Stomach (tissue), 19 donors: ENCODE measurements at places on chromosomes 1 and 21.

DNA sequence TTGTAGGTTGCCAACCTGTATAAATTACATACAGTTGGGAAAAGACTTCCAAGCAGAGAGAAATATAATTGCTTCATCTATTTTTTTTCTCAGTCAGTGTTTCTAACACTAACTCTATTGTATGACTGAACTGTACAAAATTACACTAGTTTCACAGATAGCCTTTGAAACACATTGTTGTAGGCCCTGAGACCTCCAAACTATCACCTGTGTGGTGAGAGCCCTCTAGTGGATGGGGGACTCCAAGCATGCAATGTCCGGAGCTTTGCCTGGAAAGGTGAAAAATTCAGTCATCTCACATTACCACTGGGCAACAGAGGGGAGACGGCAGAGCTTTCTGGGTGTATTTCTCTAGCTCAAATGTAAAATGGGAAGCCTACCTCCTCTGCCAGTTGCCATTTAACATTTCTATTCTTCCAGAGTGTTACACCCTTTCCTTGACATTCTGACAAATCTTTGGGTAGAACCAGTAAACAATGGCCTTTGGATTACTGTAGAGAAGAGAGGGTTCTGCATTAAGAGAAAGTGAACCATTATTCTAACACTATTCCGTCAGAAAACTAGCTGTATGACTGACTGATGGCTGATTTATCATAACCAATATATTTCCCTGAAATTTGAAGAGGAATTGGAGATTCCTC, 212.2 kb downstream of the LYPLAL1 start:
- DNase-seq = peak; percentile 69

GRCh38 chr1:22457345-22457744, 5.7 kb downstream of the ZBTB40 start:
- DNase-seq = no peak

DNA sequence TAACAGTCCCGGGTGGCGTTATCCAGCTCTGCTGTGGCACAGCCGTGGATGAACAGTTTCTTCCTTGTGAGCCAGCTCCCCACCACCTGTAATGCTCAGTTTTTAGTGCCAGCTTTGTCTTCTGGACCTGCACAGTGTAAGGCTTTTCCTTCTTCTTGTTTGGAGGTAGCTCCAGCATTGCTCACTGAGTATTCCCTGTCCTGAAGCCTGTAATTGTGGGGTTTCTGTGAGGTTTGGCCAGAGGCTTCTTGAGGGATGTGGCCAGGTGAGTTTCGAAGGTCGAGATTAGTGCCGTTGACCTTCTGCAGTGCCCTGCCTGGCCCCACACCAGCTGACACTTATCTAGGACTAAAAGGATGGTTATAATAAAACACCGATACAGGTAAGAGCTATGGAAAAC, 75.0 kb downstream of the PBX1 start:
- DNase-seq = no peak

DNA sequence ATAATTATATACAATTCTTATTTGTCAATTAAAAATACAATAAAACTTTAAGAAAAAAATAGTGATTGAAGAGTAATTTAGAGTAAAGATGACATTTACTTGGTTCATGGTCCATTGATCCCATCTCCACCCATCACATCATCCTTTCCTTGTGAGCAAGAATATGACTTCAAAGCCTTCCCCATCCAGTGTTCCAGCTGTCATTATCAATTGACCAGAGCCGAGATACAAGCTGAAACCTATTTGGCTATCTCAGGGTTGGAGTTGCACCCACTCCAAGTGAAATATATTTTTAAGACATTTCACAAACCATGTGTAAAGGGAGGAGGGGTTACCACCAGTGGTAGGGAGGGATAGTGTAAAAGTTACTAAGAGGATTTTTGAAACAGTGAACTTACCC, 428.9 kb upstream of the C1orf87 start:
- no peak for DNase-seq

GRCh38 chr1:40919475-40920011, 57.4 kb upstream of the CITED4 start:
- DNase-seq = peak; percentile 83

GRCh38 chr1:225662155-225662554, 9.2 kb upstream of the ENAH start:
- peak; percentile 61 for DNase-seq

DNA sequence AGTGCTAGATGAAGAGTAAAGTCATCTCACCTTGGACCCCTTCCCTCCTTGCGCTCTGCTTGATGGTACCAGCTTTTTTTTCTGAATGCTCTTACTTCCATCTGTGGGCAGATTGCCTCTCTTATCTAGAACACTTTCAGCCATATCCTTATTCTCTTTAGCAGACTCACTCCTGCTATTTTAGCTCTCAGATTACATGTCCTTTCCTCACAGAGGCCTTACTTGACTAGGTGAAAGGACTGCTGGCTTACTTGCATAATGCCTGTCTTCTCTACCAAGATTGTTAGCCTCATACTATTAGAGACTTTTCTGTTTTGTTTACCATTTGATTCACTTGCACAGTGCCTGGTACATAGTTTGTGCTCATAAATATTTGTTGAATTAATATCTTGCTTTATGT, 9.3 kb downstream of the IFI44 start:
- no peak for DNase-seq

DNA sequence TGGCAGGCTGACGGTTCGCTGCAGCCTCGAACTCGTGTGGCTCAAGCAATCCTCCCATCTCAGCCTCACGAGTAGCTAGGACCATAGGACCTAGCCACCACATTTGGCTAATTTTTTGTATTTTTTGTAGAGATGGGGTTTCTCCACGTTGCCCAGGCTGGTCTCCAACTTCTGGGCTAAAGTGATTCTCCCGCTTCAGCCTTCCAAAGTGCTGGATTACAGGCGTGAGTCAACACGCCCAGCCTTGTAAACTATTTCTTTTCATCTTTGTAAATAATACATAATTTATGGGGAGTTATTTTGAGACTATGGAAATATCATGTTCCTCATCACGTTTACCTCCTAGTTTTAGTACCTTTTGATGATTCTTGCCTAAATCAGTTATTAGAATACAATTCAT, 906 bp upstream of the FBXO28 start:
- no peak for DNase-seq

GRCh38 chr1:193448682-193449461, 262.5 kb upstream of the B3GALT2 start:
- no peak for DNase-seq

GRCh38 chr1:19651141-19651737, 7.1 kb downstream of the NBL1 start:
- peak; percentile 58 for DNase-seq

DNA sequence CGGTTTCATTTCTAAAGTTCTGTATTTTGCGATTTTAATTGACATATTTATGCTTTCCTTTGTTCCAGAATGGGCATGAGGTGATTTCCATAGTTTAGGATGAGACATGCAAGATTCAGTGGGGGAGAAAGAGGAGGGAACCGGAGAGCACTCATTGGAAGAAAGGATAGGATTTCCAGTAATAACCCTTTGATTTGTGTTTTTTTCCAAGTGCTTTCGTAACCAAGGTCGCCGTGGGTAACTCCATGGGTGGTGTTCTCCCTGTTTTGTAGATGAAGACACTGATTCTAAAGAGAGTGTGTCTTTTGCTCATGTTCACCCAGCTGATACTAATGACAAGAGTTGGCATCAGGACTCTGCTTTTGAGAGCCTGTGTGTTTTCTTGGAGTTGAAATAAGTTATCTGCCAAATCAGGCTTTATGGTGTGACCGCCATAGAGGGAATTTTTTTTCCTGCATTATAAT, 170.1 kb downstream of the DHRS3 start:
- no peak for DNase-seq

- DNase-seq = no peak
These were observed 46.8 kb downstream of the CD247 start for GRCh38 chr1:167471568-167471967.

- no peak for DNase-seq
These were observed 6.1 kb downstream of the ZNF692 start for GRCh38 chr1:248852481-248853405.

DNA sequence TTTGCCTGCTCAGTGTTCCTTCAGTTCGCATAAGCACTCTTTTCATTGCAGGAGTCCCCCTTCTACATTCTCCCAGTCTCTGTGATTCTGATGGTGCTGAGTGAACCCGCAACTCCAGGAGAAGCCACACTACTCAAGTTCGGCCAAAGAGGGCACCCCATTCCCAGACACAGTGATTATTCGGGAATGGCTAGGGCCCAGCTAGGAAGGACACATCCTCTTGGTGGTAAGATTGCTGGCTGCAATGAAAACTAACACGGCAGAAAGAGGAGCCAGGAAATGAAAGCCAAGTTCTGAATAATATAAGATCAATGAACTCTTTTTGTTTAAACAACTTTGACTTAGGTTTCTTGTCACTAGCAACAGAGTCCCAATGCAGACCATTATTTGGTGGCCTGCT, 14.9 kb downstream of the CREG1 start:
- DNase-seq = no peak

GRCh38 chr1:46527474-46528296, 23.8 kb downstream of the KNCN start:
- DNase-seq = peak; percentile 92

- no peak for DNase-seq
These were observed 7.6 kb upstream of the GADD45A start for GRCh38 chr1:67677408-67677807.

- DNase-seq = no peak
These were observed 567.1 kb upstream of the ADGRL2 start for GRCh38 chr1:81233591-81233990.

DNA sequence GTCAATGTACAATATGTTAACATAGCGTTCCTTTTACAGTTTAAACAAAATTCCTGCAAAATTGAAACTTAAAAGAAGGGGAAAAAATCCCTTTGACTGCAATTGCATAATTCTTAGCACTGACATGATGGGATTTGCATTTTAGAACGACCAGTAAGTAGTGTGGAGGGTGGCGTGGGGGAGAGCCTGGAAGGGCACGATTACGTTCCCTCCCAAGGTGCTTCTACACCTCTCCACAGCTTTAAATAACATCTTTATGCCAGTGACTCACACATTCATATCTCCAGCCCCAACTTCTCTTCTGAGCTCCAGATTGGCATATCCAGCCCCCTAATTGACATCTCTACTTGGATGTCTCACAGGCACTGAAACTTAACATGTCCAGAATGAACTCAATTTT, 64.3 kb downstream of the OLFML3 start:
- no peak for DNase-seq

GRCh38 chr1:14724246-14724645, 125.8 kb downstream of the KAZN start:
- no peak for DNase-seq

GRCh38 chr21:23921670-23922418, 1685.4 kb downstream of the MRPL39 start:
- peak; percentile 4 for DNase-seq

DNA sequence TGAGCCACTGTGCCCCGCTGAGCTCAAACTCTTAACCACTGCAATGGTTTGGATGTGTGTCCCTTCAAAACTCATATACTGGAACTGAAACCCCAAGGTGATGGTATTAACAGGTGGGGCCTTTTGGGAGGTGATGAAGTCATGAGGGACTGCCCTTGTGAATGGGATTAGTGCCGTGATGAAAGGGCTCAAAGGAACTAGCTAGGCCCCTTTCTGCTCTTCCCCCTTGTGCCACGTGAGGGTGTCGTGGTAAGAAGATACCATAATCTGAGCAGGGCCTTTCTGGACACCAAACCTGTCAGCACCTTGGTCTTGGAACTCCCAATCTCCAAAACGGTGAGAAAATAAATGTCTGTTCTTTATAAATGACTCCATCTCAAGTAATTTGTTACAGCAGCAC, 45.5 kb upstream of the SPOCD1 start:
- no peak for DNase-seq

- no peak for DNase-seq
These were observed 220.4 kb downstream of the RHOU start for GRCh38 chr1:228955691-228956090.

- peak; percentile 20 for DNase-seq
These were observed 14.9 kb downstream of the COL6A2 start for GRCh38 chr21:46112725-46113215.

DNA sequence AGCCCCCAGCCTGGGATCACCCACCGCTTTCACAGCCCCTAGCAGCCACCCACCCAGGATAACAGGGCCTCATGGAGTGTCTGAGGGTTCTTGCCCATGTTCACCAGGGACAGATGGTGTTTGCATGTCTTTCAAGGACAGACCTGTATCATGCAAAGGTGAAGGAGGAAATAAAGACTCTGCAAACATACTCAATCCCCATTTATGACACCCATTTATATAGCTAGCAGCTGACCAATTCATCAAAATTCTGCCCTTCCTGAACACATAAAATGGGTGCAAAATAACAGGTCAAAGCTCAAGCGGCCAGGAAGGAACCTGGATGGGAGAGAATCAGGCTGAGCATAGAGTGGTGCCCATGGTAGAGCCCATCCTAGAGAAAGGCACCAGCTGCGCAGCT, 32.8 kb upstream of the LYPD8 start:
- no peak for DNase-seq

DNA sequence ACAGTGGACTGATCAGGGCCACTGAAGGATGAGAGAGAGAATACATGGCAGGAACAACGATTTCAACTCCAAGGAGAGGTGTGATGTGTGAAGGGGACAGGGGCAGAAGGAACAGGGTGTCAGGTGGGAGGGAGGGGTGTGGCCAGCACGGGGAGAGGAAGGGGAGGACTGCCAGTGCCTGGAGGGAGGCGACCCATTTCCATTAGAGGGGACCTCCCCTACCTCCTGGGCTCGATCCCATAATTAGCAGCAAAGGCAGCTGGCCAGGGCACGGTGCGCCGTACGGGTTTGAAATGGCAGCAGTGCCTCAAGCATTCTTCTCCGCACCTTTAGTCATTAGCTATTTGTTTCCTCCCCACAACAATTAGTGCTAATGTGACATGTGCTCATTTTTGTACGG, 22.7 kb downstream of the CRYAA start:
- no peak for DNase-seq

DNA sequence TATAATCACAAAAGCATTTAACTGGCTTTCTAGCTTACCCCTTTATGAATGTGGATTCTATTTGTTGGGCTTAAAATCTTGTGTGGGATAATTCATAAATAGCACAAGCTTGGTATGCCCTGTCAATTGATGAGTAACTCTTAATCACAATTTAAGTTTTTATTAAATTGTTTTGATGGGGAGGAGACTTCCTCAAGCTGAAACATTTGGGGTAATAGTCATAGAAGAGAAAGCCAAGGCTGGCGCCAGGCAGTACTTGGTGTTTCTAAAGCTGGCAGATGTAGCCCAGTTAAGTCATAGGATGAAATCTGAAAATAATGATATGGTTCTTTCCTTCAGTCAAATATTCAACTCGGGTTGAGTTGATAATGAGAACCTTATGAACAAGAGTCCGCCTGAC, 167.2 kb downstream of the FMN2 start:
- no peak for DNase-seq

GRCh38 chr1:72324451-72324850, 42.1 kb upstream of the NEGR1 start:
- no peak for DNase-seq

DNA sequence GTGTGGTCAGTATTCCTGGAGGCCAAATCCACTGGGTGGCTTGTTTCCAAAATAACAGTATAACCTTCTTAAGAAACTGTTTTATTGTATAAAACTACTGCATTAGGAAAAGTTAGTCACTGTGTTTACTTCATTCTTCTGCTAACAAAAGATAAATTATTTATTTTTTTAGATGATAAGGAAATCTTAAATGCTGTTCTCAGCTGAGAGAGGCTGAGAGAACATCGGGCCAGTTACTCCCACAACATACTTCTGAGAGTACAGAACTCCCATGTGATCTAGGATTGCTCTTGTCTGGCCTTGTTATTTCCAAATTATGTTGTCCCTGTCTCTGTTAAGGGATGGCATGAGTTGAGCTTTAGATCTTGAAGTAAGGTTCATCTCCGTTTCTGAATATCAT, 96.7 kb upstream of the CXADR start:
- no peak for DNase-seq

GRCh38 chr1:112011202-112011601, 21.7 kb upstream of the KCND3 start:
- DNase-seq = peak; percentile 70
